ENCODE measurements at places on chromosomes 6 and 20.

DNA sequence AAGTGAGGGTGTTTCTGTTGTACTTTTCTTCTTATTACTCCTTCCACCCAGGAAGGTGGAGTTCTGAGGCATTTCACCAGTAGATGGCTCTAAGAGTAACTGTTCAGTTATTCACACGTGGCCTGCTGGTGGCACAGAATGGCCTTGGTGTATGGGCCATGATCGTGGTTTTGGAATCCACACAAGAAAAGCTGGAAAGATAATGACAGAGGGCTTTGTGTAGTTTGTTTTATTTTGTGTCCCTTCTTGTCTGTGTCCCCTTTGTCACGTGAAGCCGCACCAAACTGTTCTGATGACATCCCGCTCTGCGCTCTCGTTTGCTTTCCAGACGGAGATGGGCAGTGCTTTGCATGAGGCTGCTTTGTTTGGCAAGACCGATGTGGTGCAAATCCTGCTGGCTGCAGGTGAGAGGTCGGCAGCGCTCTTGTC lies 93.4 kb downstream of the ANKS1A start:
- no peak for DNase-seq

DNA sequence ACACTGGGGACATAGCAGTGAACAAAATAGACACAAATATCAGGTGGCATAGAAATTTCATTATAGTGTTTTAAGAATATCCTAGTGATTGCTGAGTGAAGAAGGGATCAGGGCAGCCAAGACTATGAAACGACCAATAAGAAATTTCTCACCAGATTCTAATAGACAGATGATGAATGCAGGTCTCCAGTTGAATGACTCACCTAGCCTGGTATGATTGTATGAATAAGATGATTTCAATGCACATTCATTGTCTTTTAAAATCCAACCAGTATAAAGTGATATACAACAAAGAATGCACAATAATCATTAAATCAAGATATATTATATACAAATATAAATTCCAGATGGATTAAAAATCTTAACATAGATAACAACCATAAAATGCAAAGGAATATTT lies 124.5 kb upstream of the TENT5A start:
- DNase-seq = no peak

GRCh38 chr6:3230256-3230882 lies 2.9 kb upstream of the TUBB2B start:
- no peak for DNase-seq

GRCh38 chr6:136673571-136673970 lies 118.7 kb downstream of the MAP3K5 start:
- no peak for DNase-seq

GRCh38 chr6:45420909-45421708 lies 43.4 kb upstream of the SUPT3H start:
- no peak for DNase-seq

GRCh38 chr6:157991067-157991432 lies 9.4 kb downstream of the SYNJ2 start:
- DNase-seq = no peak

DNA sequence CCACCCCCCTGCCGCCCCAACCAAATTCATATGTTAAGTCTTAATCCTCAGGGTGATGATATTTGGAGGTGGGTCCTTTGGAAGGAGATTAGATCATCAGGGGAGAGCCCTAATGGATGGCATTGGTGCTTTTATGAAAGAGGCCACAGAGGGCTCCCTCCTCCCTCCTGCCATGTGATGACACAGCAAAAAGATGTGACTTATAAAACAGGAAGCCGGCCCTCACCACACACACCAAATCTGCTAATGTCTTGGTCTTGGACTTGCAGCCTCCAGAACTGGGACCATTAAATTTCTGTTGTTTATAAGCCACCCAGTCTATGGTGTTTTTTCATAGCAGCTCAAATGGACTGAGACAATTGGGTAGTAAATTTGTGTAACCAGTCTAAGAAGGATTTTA lies 176.3 kb downstream of the ADGRG6 start:
- no peak for DNase-seq

- no peak for DNase-seq
Measured at GRCh38 chr20:43294031-43294430, 104.3 kb upstream of the PTPRT start.

DNA sequence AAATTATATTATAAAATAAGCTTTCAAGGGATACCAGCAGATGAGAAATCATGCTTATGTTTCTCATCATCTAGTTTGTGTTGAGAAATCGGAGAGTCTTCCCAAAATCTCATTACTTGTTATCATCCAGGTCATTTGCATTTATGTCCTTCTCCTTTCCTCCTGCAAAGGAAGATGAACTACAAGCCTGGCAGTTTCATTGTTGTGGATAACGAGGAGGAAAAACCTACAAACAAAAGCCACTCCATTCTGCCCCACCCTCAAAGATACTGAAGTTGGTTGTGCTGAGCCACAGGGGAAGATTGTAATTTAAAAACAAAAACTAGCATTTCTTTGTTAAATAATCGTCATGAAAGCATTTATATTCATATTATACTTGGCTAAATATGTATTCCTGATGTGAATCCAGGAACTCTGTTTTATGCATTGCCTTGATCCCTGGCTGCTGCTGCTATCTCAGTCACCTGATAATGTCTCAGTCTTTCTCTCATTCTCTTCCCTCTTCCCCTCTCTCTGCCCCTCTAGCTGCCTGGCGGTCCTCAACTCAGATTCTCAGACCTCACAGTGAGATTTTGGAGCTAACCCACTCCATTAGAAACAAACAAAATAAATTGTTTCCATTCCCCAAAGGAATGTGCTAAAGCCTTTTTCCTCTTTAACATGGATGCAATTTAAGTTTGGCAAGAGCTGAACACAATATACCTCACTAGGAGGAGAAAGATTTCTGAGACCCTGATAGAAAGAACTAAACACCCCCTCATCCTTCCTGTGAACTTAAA lies 185.3 kb downstream of the ADAT2 start:
- no peak for DNase-seq

DNA sequence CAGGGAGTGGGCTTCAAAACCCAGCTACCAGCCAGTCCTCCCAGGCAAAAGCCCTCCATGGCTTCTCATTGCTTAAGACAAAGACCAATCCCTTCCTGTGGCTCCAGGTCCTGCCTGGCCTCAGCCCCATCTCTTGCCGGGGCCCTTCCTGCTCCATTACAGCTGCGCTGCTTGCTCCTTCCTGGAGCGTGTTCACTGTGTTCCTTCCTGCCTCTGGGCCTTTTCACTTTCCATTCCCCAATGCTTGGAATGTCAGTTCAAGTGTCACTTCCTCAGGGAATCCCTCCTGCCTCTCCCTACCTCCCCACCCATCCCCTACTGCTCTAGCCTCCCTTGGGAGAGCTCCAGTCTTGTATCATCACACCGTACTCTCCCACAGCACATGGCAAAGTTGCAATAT lies 11.1 kb upstream of the ITPR3 start:
- DNase-seq = no peak

DNA sequence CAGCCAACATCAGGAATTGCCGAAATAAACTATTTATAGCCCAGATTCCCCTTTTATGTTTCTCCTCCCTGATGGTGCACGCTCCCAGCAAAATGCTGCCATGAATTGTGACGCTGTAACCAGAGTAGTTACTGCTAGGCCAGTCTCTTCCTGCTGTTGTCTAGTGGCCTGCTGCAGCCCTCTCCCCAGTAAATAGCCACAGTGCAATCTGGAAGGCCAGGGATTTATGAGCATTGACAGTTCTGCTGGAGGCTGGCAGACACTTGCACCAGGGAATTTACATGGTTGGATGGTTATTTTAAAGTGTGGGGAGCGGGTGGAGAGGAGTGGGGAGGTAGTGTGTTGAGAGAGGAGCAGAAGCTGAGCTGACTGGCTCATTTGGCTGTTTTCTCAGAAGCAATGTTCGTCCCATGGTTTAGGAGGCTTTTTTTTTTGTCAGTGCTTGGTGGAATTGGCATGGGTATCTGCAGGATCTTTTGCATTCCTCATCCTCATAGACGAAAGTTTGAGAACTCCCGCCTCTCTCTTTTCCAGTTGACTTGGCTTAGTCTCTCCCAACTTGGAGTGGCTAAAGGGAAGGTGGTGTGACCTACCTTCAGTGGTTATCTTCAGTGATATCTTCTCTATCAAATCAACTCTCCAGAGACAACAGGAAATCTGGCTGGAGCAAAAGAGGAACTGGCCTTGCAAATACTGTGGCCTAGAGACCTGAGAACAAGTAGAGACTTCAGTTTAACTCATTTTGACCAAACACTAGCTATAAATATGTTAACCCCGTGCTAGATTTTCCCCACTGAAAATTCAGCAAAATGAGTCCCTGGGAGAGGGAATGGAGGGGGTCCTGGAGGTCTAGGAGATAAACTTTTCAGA lies 99.3 kb upstream of the VSTM2L start:
- no peak for DNase-seq

GRCh38 chr20:37504404-37505096 lies 16.5 kb upstream of the NNAT start:
- DNase-seq = no peak

DNA sequence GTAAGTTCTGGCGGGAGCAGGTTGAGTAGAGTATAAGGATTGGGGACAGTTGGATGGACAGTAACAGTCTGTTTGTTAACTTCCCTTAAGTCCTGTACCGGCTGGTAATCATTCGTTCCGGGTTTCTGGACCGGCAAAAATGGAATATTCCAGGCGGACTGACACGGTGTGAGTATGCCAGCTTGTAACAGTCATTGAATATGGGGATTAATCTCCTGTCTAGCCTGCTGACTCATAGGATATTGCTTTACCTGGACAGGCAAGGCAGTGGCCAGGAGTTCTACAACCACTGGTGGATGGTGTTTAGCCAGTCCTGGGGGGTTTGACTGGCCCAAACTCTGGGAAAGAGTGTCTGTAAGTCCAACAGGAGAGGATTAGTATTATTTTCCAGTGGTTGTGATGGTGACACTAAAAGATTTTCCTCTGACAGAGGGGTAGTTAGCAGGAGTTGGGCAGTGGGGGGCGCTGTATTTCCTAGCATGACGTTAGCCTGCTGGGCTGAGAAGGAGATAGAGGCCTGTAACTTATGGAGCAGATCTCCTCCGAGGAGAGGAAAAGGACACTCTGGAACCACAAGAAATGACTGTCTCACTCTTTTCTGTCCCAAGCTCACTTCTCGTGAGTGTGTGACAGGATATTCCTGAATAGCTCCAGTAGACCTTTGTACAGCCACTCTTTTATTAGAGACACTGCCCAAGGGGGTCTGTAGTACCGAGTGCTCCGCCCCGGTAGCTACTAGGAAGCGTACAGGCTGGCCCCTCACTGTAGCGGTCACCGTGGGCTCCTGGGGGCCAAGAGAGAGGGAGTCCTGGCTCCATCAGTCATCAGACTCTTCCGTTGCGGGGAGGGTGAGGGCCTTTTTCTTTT lies 152.2 kb downstream of the TRIM27 start:
- no peak for DNase-seq

GRCh38 chr6:154258064-154258757 lies 98.4 kb downstream of the IPCEF1 start:
- no peak for DNase-seq

DNA sequence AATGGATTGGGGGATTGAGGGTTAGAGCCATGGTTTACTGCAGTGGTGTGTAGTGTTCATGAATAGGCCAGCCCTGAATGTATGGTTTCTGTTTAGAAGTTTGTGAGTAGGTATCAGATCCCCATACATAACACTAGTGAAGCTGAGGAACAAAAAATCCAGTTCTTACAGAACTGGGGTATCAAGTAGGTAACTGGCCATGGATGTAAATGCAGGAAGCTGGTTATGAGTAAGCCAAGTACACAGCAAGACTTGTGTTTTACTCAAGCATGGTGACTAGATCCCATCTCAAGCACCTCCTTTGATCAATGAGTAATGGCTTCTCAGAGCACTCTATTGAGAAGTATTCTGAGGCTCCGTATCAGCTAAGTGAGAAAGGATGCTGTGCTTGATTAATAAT lies 613.7 kb upstream of the FLRT3 start:
- no peak for DNase-seq

GRCh38 chr6:3396503-3397180 lies 60.2 kb downstream of the SLC22A23 start:
- DNase-seq = no peak

GRCh38 chr6:136401749-136402148 lies 112.1 kb upstream of the BCLAF1 start:
- no peak for DNase-seq

GRCh38 chr6:36155662-36156061 lies 25.3 kb downstream of the MAPK13 start:
- no peak for DNase-seq

DNA sequence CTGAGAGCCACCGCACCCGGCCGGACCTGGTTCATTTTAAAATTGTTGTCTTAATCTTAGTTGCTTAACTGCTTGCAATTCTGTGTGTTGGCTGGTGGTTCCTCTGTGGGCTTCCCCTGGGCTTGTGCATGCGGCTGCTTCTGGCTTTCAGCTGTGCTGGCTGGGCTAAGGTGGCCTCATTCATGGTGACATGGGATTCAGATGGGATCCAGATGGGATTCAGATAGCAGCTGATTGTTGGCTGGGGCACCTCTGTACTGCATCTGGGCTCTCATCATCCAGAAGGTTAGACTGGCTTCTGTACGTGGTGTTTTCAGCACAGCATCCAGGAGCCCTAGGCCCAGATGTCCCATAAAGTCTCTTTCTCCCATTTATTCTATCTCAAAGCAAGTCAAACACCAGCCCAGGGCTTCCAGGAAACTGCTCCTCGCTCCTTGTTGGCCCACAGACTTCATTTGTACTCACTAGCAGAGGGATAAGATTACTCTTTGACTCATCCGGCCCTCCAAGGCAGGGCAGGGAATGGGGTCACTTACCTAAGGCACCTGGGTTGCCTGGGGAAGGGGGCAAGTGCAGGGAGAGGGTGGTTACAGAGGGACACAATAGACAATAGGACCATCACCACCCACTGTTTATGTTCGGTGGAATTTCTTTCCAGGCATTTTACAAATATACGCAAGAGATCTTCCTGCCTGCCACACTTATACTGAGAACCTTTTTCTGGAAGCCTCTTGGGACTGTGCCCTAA lies 10.2 kb upstream of the PEDS1 start:
- no peak for DNase-seq

GRCh38 chr6:158516098-158516497 lies 43.8 kb upstream of the TMEM181 start:
- no peak for DNase-seq

GRCh38 chr6:78436335-78436734 lies 431.0 kb upstream of the IRAK1BP1 start:
- no peak for DNase-seq

DNA sequence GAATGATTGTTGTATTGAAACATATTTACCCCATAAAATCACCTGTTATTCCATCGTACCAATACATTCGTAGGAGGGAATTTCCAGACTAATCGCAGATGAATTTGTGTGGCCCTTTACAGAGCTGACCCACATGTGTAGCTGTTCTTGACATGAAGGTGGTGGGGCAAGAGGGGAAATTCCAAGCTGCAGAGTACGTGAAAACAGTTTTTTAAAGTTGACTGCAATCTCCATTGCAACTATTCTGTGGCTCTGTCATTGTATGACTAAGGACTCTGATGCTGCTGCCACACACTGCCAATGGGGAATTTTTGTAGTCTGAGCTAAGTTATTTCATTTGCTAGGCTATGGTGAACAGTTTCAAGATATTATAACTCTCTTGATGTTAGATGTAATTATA lies 46.4 kb upstream of the ADTRP start:
- DNase-seq = no peak

- no peak for DNase-seq
Measured at GRCh38 chr6:163289447-163289846, 125.1 kb upstream of the QKI start.

Data from T-helper 1 cell (primary cell).